Activated CD8-positive, alpha-beta memory T cell treated with anti-CD3 and anti-CD28 coated beads, Interleukin-2, amount 50 U/mL, for 4 hours (primary cell): ENCODE measurements at places on chromosomes 6 and 20.

DNA sequence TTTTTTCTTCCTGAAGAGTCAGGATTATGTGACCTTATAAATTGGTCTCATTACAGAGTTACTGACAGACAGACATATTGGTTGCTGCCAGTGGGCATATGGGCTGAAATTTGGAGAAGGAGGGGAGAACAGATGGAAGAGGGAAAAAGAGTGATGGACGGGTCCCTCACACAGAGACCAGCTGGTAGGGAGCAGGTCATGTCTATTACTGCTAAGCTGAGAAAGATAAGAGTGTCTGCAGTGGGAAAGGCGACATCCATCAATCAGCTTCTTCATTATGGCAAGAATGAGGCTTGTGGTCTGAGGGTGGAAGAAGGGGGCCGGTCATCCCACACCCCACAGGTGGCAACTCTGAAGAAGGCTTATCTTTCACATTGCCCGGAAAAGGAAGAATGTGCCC lies 353.8 kb upstream of the RSPO3 start:
- DNase-seq, result no peak

- DNase-seq, result no peak
Observed at GRCh38 chr20:48284837-48285236, 499.6 kb upstream of the SULF2 start.

DNA sequence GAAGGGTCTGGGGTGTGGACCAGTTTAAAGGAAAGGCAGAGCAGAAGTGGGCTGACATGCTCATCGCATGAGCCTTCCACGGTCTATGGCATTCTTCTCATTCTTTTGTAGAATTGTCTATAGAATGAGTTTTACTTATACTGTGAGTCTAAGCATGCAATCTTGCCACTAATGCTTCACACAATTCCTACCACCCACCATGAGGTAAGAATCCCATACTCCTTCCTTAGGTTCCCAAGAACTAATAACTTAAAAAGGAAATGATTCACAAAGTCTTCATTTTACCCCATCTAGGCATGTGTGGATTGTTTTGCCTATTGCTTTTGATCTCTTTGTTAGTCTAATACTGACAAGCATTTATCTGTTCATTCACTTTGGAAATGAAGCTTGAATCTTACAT lies 195.2 kb downstream of the LY86 start:
- DNase-seq, result no peak

- no peak for DNase-seq
Observed at GRCh38 chr20:22569353-22569752, 15.0 kb downstream of the FOXA2 start.

GRCh38 chr6:322940-323729 lies 30.8 kb downstream of the DUSP22 start:
- DNase-seq, result no peak

- DNase-seq, result no peak
Observed at GRCh38 chr20:36599912-36600345, 5.7 kb upstream of the RAB5IF start.

DNA sequence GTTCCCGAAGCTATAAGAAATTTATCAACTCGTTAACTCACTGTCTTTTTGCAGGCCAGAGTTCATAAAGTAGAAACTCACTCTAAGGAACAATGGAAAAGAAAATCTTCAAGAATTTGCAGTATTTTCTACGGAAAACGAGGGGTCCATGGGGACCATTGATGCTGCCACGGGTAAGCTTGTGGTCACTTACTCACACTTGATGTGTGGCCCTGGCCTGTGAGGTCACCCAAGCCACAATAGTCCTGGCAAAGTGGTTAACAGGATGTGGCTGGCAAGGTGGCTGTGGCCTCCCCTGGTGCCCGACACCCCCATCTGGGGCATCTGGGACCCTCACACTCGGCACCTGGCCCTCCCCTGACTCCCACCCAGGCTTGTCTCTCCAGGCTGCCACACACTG lies 123.4 kb downstream of the C6orf118 start:
- DNase-seq, result no peak

DNA sequence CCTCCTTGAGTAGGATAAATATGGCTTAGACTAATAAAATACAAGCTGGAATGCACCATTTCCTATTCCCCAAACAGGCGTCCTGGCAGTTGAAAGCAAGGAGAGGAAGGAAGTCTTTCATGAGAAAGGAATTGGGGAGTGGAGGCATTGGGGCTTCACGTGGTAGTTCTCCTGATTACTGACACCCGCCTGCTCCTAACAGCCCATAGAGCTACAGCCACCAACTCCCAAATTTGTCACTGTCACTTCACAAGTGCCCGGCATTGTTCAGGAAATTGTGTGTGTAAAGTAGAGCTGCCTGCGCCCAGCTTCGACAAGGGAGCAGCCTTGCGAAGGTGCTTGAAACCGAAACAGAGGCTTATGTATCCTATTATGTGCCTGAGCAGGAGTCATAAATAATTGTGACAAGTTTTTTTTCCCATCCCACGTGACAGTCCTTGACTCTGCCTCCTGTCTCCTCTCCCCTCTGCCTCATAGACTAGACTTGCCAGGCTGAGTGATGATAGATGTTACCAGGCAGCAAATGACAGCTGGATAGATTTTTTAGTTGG lies 301.7 kb upstream of the ZFP64 start:
- no peak for DNase-seq

DNA sequence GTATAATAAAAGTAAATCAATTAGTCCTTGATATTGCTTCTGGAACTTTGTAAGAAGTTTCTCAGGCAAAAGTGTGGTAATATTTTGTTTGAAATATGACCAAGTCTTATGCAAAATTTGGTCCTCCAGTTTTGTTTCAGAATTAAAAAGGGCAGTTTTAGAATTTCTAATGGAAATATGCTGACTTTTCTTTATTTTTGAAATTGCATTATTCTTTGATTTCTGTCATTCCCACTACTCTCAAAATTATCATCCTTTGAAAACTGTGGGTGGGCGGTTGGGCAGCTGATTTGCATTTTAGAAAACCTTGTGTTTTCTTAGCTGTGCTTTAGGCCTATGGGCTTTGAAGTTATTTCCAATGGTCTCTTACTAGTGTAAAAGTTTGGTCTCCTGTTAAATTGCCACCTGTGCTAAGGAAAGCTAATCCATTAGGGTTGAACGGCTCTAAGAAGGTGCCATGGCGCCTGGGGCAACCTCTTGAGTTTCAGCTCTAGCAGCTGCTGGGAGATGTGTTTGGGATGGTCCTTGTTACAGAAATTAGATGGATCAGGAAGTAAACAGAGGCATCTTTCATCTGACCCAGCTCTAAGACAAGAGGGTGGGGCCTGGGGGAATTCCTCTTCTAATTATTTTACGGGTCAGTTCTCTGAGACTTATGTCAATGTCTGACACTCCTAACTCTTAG lies 880.8 kb upstream of the SLC35B3 start:
- DNase-seq, result no peak

- DNase-seq, result no peak
Observed at GRCh38 chr6:134000443-134000842, 47.4 kb downstream of the TBPL1 start.

- DNase-seq, result no peak
Observed at GRCh38 chr6:29757701-29758293, 34.6 kb downstream of the HLA-F start.

DNA sequence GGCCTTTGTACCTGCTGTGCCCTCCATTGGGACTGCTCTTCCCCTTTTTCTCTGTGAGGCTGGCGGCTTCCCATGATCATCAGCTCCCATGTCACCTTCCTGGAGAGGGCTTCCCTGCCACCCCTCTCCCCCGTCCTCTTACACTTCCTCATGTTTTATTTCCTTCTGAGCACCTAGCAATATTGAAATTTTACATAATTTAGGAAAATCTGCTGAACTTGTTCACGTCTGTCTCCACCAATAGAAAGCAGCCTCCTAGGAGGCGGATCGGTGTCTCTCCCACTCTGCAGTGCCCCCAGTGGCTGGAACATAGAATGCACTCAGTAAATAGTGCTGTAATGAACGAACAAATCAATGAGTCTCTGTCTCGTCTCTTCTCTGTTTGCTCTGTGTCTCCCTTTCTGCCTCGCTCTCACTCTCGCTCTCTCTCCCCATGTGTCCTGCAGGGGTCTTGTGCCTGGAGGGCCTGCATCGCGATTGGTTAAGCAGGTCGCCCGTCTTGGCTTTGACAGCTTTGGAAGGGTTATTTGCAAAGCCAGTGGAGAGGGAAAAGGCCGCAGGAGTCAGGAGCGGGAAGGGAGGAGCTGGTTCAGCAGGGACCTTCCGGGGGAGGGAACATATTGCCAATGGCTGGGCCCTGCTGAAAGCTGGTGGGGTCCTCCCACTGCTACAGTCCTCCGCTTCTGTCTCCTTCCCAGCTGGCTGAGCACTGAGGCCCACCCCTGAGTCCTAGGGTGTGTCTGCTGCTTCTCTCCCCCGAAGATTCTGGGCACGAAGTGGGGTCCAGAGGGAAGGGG lies 12.1 kb upstream of the OCSTAMP start:
- peak; percentile 67 for DNase-seq

- DNase-seq, result peak; percentile 89
Observed at GRCh38 chr6:79076782-79077641, 1.0 kb downstream of the PHIP start.

- DNase-seq, result peak; percentile 30
Observed at GRCh38 chr6:142885182-142885867, 59.7 kb downstream of the HIVEP2 start.

GRCh38 chr20:61451953-61452352 lies 199.9 kb downstream of the CDH4 start:
- no peak for DNase-seq

- DNase-seq, result no peak
Observed at GRCh38 chr6:72497186-72497585, 124.7 kb upstream of the KCNQ5 start.

- DNase-seq, result no peak
Observed at GRCh38 chr6:162377735-162378134, 349.8 kb downstream of the PRKN start.

DNA sequence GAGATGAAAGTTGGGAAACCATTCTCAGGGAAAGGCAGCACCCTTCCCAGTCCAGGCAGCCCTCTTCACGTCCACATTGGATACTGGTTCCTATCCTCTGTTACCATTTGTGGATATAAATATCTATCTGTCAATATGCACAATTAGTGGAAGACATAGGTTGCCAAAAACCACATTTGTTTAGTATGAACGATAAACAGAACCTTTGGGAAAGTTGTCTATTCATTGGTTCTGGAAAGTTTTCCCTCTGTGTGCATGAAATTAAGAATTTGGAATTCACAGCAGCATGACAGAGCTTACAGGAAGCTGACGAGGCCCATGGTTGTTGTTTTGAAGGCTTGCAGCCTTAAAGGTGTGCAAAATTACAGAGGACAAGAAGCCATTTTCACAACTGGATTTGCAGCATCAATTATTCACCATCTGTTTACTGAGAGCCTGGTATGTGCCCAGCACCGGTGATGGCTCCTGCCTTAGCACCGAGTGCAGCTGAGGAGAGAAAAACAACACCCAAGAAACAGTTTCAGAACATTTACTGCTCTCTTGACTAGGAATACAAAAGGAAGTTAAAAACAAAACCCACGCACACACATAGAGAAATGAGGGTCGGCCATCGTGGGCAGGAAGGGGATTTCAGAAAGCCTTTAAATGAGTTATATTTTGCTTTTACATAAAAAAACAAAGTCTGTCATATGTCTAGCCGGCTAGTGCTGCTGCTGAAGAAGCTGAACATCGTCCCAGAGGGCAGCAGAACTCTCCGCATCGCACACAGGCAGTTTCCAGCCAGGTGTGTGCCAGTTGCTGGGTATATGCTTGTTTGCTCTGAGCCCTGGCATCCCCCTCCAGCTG lies 319.6 kb downstream of the FARS2 start:
- no peak for DNase-seq

GRCh38 chr6:154414021-154414813 lies 57.6 kb upstream of the IPCEF1 start:
- DNase-seq, result no peak

- DNase-seq, result no peak
Observed at GRCh38 chr6:75081921-75082320, 123.9 kb downstream of the COL12A1 start.

DNA sequence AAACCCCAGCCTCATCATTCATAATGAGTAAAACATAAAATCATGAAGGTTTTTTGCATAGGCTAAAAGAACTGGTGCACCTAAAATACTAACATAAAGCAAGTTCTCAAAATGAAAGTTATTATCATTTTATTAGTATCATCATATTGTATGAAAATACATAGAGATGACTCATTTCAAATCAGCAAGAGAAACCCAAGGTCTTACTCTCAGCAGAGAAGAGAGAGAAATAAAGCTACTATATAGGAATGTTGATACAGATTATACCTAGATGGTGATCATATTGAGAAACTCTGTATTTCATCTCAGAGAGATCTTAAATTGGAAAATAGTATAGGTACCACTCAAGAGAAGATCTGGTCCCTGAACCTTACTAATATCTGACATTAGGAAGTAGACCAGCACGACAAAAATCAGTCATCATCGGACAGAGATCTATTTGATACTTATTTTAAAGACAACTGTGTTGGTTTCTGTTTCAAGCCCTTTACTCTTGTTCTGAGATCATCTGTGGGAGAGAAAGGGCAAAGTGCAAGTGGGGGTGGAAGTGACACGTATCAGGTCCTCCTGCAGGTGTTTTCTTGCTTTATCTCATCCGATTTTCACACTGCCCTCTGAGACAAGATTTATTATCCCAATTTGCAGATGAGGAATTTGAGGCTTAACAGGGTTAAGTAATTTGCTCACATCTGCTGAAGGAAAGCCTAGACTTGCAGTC lies 532.3 kb downstream of the MAFB start:
- DNase-seq, result no peak

DNA sequence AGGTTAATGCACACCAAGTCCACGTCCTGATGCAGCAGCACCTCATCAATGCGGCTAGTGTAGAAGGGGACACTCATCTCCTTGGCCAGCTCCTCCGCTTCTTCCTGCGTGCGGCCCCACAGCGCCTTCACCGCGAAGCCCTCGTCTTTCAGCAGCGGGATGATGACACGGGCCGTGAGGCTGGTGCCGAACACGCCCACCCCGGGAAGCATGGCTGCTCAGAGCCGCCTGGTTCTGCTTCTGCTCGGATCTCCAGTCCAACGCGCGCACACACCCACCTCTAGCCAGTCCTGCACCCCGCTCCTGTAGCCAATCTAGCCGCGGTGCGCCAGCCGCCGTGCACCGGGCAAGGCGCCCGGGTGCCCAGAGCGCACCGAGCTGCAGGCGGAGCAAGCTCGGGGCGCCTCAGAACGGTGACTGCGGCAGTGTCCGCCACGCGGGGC lies 700 bp downstream of the GFOD1 start:
- DNase-seq, result peak; percentile 68

DNA sequence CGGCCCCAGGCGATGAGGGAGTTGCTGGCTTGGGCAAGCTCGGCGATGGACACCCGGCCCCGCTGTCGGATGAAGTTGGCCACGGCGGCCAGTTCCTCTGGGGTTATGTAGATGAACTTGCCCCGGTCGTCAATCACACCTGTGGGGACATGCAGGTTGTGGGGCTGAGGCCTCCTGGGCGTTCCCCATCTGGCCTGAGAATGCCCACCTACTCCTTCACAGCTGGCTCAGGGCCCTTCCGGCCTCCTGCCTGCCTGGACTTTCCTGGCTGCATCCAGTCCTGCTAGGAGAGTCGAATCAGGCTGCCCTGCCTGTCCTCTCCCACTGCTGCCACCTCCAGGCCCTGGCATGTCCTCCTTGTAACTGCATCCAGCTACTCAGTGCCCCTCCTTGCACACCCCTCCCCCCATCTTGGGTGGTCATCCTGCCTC lies 13.8 kb downstream of the DDRGK1 start:
- no peak for DNase-seq

- DNase-seq, result no peak
Observed at GRCh38 chr6:80535914-80536565, 429.6 kb downstream of the BCKDHB start.
